ENCODE measurements at places on chromosomes 13 and 19.

- DNase-seq, result no peak
These were observed 18.6 kb downstream of the SERPINE3 start for GRCh38 chr13:51357928-51358595.

DNA sequence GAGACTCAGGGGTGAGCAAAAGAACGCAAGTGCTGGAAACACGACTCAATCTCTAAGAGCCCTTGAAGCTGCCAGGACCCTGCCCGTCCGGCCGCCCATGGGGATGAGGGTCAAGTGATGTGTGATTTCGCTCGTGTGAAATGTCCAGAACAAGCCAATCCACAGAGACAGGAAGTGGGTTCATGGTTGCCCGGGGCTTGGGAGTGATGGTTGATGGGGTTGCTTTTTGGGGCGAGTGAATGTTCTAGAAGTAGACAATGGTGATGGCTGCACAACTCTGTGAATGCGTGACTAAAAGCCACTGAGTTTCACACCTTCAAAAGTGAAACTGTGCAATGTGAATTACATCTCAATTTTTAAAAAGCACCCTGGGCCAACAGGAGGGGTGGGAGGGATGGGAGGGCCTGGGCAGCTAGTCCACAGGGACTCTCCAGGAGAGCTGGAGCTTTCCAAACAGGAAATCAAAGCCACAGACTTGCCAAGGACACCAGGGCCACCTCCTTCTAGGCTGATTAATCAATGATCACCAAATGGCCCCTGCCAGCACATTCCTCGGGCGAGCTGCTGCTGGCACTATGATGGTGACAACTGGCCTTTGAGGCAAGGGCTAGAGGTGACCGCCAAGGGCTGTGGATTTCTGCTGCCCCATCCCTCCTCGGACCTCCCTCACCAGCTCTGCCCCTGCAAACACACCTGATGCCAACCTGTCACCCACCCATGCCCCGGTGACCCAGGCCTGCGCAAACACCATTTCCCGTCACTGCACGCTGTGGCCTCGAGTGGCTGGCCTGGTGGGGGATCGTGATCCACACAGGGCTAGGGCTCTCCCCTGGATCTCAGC lies 14.0 kb downstream of the DPP9 start:
- DNase-seq, result no peak

- no peak for DNase-seq
These were observed 819.2 kb downstream of the UQCRFS1 start for GRCh38 chr19:28393574-28394336.

GRCh38 chr19:41921577-41922576 lies 6.4 kb downstream of the ERFL start:
- DNase-seq, result no peak

DNA sequence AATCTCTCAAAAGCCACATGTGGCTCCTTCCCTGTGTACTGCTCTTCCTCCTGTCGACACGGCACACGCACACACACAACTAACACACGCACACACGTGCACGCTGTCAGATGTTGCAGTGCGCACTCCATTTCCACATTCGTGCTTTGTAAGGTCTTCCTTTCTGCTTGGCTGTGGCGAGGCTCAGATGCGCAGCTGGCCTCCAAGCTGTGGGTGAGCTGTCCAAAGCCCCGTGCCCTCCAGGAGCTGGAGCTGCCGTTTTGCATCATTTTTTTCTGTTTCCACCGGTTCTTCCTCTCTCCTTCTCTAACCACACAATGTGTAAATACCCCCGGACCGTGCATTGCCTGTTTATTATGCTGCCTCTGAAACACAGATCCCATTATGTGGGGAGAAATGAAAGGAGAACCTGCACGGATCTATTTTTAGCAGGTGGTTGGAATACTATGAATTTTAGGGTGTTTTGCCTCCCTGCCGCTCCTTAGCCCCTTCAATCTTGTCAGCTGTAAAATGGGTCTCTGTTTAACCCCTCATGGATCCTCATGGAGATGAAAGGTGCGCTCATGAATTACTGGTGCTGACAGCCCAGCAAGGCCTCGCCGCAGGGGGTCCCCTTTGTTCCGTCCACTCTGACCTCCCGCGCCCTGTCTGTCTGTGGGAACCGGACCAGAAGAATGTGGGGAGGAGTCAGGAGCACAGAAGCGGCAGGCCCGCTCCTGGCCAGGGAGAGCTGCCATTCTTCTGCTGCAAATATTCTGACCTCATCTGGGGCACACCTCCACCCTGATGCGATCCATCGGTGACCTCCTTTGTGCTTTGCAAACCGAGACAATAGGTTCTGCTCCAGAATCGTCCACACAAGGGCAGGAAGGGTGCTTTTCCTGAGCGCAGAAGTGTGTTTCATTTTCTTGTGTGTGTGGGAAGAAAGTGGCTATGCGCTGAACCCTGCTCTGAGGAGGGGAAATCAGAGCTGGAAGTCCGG lies 137.7 kb downstream of the SOX1 start:
- no peak for DNase-seq

Measured in activated CD4-positive, alpha-beta T cell treated with anti-CD3 and anti-CD28 coated beads, Interleukin-2, amount 50 U/mL, for 1 hour (primary cell).